ENCODE measurements at places on chromosomes 4 and X. TPM values are rescaled to one million over a fixed set of nuclear protein-coding genes. Genes with fewer than 3 reads are reported as not detected.

NRK gene
- polyA plus RNA-seq = 13.9 TPM

NFKB1 gene
- 27.8 TPM for polyA plus RNA-seq

FNIP2 gene
- 43.0 TPM for polyA plus RNA-seq

SLIT2 gene
- 53.2 TPM for polyA plus RNA-seq

SH3D19 gene
- 31.4 TPM for polyA plus RNA-seq

SUPT20HL2 gene
- polyA plus RNA-seq = 0.09 TPM

CORIN gene
- 5.5 TPM for polyA plus RNA-seq

TCEAL1 gene
- 27.6 TPM for polyA plus RNA-seq

ARSJ gene
- polyA plus RNA-seq = 21.3 TPM

Data from renal pelvis (tissue), 12 donors.